ENCODE measurements at places on chromosomes 5 and 9. TPM values are rescaled to one million over a fixed set of nuclear protein-coding genes. Genes with fewer than 3 reads are reported as not detected.

SPATA31E1 gene
- 0.48 TPM for polyA plus RNA-seq

GRCh38 chr9:81596679-81597418, 92.5 kb downstream of the TLE1 start:
- peaks cover 8% of the 10 kb centered on the region for H3K4me1 ChIP-seq
- DNase-seq: no peak
- H3K36me3 ChIP-seq: peaks cover 42% of the 10 kb centered on the region

DNA sequence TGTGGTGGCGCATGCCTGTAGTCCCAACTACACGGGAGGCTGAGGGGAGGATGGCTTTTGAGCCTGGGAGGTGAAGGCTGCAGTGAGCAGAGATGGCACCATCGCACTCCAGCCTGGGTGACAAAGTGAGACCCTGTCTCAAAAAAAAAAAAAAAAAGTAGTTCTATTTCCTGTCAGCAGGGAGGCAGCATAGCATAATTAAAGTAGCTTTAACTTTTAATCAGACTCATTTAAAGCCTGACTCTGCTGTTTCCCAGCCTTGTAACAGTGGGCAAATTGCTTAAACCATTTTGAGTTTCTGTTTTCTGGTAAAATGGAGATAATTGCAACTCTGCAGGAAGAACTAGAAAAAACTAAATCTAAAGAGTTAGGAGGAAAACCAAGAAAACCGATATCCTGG, 31.2 kb downstream of the CNOT6 start:
- H3K27ac ChIP-seq: no peak overlapping the region
- no peaks in the 10 kb centered on the region for H3K27me3 ChIP-seq
- no peaks in the 10 kb centered on the region for H3K4me1 ChIP-seq

GRCh38 chr9:93255494-93255867, 71.5 kb downstream of the WNK2 start:
- no peak overlapping the region for H3K27ac ChIP-seq
- H3K4me3 ChIP-seq: no peak overlapping the region
- H3K36me3 ChIP-seq: peaks cover 67% of the 10 kb centered on the region
- no peak for DNase-seq

CYLC2 gene
- polyA plus RNA-seq: not detected

INSL6 gene
- 0.51 TPM for polyA plus RNA-seq

RBM27 gene
- polyA plus RNA-seq: 17.8 TPM

GRCh38 chr9:5799314-5799713, 33.6 kb downstream of the ERMP1 start:
- H3K27ac ChIP-seq: no peak overlapping the region
- peaks cover 6% of the 10 kb centered on the region for H3K4me1 ChIP-seq
- H3K4me3 ChIP-seq: no peak overlapping the region
- no peaks in the 10 kb centered on the region for H3K27me3 ChIP-seq
- peaks cover 3% of the 10 kb centered on the region for H3K36me3 ChIP-seq

GRCh38 chr9:134002796-134003195, 10.7 kb upstream of the VAV2 start:
- no peaks in the 10 kb centered on the region for H3K27me3 ChIP-seq
- no peak overlapping the region for H3K4me3 ChIP-seq
- DNase-seq: no peak
- no peak overlapping the region for H3K27ac ChIP-seq
- H3K4me1 ChIP-seq: no peaks in the 10 kb centered on the region

DNA sequence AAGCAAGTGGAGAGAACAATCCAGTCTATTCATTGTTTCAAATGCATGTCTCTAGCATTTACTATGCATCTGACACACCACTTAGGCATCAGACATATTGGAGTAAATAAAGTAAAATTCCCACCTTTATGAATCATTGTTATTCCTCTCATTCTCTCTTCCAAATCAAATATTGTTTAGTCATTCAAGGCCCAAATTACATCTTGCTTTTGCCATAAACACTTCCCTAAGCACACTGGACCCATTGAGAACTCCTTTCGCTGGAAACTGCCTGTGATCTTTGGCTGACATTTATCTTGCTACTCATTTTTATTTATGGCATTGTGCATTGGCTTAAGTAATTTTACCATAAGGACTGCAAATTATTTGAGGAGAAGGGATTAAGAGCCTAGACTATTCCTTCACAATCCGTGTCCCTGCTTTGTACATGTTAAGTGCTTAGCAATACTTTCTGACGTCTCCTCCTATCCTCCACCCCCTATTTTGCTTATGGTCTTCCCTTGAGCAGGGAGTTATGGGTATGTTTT, 7.4 kb downstream of the C5orf46 start:
- H3K4me1 ChIP-seq: no peaks in the 10 kb centered on the region
- no peaks in the 10 kb centered on the region for H3K36me3 ChIP-seq
- DNase-seq: no peak
- H3K27ac ChIP-seq: no peak overlapping the region

- DNase-seq: no peak
- H3K4me3 ChIP-seq: no peak overlapping the region
- H3K27ac ChIP-seq: no peak overlapping the region
- peaks cover 15% of the 10 kb centered on the region for H3K4me1 ChIP-seq
- H3K27me3 ChIP-seq: no peaks in the 10 kb centered on the region
- H3K36me3 ChIP-seq: no peaks in the 10 kb centered on the region
Observed at GRCh38 chr9:12766357-12766756, 8.5 kb upstream of the LURAP1L start.

SYK gene
- polyA plus RNA-seq: 27.3 TPM

GRCh38 chr9:79259858-79260257, 311.9 kb upstream of the TLE4 start:
- peaks cover 27% of the 10 kb centered on the region for H3K27me3 ChIP-seq
- H3K4me3 ChIP-seq: no peak overlapping the region
- no peak overlapping the region for H3K27ac ChIP-seq
- no peak for DNase-seq
- no peaks in the 10 kb centered on the region for H3K36me3 ChIP-seq

DNA sequence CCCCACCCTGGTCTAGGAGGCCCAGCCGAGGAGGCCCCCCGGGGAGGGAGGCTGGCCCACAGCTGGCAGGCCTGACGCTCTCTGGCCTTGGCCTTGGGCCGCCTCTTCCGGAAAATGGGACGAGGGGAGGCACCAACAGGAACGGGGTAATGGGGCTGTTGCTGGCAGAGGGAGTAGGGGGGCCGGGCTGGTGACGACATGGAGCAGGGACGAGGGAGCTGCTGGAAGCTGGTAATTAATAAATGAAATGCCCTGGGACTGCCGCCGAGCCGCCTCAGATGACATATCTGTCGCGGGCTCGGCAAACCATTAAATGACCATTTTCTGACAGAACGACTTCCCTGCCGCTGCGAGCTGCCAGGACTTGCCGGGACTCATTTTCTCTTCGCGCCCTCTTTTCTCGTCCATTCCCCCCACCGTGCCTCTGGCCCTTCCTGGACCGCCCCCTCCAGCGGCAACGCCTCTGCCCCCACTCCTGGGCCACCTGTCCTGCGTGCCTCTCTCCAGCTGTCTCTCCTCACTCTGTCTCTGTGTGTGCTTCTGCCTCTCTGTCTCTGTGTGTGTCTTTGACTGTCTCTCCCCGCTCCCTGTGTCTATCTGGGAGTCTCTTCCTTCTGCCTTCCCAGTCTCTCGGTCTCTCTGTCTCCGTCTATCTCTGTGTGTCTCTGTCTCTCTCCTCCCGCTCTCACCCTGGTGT, 215.7 kb downstream of the PAX5 start:
- DNase-seq: peak; percentile 8
- H3K27ac ChIP-seq: no peak overlapping the region
- peaks cover 56% of the 10 kb centered on the region for H3K27me3 ChIP-seq
- H3K4me1 ChIP-seq: peaks cover 6% of the 10 kb centered on the region
- H3K4me3 ChIP-seq: no peak overlapping the region

ANKRD55 gene
- polyA plus RNA-seq: 0.18 TPM

- no peak for DNase-seq
- H3K4me1 ChIP-seq: no peaks in the 10 kb centered on the region
- no peaks in the 10 kb centered on the region for H3K36me3 ChIP-seq
- H3K27ac ChIP-seq: no peak overlapping the region
- no peak overlapping the region for H3K4me3 ChIP-seq
Observed at GRCh38 chr5:32551194-32551593, 34.2 kb upstream of the SUB1 start.

DRD1 gene
- polyA plus RNA-seq: 0.04 TPM

DNA sequence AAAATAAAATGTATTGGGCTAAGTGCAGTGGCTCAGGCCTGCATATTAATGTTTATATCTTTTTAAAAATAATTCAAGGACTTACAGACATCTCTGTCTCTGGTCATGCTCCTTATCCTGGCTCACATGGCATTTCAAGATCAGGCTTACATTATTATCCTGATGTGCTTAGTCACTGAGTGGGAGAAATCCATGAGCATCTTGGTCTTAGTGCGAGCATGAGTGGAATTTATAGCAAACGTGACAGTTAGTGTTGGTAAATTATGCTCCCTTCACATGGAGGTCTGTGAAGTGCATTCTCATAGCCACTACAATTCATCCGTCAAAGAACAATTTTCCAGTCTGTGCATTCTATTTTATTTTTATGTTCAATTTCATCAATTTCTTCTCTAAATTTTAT, 237.8 kb upstream of the EDIL3 start:
- no peak for DNase-seq
- H3K27ac ChIP-seq: no peak overlapping the region
- H3K36me3 ChIP-seq: no peaks in the 10 kb centered on the region
- H3K4me3 ChIP-seq: no peak overlapping the region
- H3K4me1 ChIP-seq: no peaks in the 10 kb centered on the region

DNA sequence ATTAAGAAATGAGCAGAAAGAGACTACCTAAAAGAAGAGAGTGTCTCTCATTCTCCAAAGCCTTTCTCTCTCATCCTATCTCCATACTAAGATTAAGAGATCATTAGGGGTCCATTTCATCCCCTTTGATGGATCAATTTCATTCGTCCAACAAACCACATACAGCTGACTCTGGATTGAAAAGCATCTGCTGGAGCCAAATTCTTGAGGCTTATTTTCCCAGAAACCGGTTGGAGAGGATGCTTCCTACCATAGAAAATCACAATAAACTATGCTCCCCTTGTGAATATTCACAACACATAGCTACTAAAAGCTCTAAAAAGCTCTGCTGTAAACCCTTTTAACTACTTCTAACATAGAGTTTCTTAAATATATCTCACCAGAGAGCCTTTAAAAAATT, 755.0 kb upstream of the ZNF608 start:
- no peaks in the 10 kb centered on the region for H3K27me3 ChIP-seq
- no peak overlapping the region for H3K4me3 ChIP-seq
- H3K36me3 ChIP-seq: no peaks in the 10 kb centered on the region
- no peak for DNase-seq
- no peak overlapping the region for H3K27ac ChIP-seq
- no peaks in the 10 kb centered on the region for H3K4me1 ChIP-seq

S100Z gene
- 0.51 TPM for polyA plus RNA-seq

DNA sequence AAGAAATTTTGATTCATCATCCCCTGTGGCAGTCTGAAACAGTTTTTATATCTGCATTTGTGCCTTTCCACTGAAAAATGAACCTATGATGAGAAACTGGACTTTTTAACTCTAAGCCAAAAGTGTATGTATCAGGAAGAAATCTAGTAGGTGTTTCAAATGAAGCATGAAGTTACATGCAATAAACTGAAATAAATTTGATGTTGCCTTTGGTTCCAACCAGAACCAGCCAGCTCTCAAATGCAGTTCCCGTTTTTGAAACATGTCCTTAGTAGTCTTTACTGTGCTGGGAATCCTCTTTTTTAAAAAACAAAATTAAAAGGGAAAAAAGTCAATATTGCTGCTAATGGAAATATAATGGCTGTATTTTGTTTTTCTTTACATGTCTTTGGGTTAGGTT, 43.9 kb downstream of the HACD4 start:
- H3K27me3 ChIP-seq: no peaks in the 10 kb centered on the region
- H3K4me1 ChIP-seq: no peaks in the 10 kb centered on the region
- no peak overlapping the region for H3K4me3 ChIP-seq
- peaks cover 20% of the 10 kb centered on the region for H3K36me3 ChIP-seq
- DNase-seq: no peak
- no peak overlapping the region for H3K27ac ChIP-seq

- no peak for DNase-seq
- no peaks in the 10 kb centered on the region for H3K4me1 ChIP-seq
- no peaks in the 10 kb centered on the region for H3K27me3 ChIP-seq
- H3K27ac ChIP-seq: no peak overlapping the region
- no peak overlapping the region for H3K4me3 ChIP-seq
Observed at GRCh38 chr5:170312666-170313065, 15.1 kb upstream of the LCP2 start.

C5orf63 gene
- 16.2 TPM for polyA plus RNA-seq

- no peak for DNase-seq
- H3K36me3 ChIP-seq: no peaks in the 10 kb centered on the region
- H3K27ac ChIP-seq: no peak overlapping the region
- no peak overlapping the region for H3K4me3 ChIP-seq
Observed at GRCh38 chr9:81819155-81819554, 109.1 kb upstream of the SPATA31D4 start.

GRCh38 chr5:15993334-15993733, 186.3 kb downstream of the MARCHF11 start:
- H3K27ac ChIP-seq: no peak overlapping the region
- H3K4me1 ChIP-seq: no peaks in the 10 kb centered on the region
- no peaks in the 10 kb centered on the region for H3K27me3 ChIP-seq
- H3K4me3 ChIP-seq: no peak overlapping the region
- no peak for DNase-seq

C9 gene
- 0.04 TPM for polyA plus RNA-seq

- DNase-seq: no peak
- no peaks in the 10 kb centered on the region for H3K36me3 ChIP-seq
- no peak overlapping the region for H3K27ac ChIP-seq
- no peak overlapping the region for H3K4me3 ChIP-seq
Observed at GRCh38 chr5:124996764-124997077, 250.3 kb upstream of the ZNF608 start.

TICAM2 gene
- 2.9 TPM for polyA plus RNA-seq

SLC36A2 gene
- not detected for polyA plus RNA-seq

DNA sequence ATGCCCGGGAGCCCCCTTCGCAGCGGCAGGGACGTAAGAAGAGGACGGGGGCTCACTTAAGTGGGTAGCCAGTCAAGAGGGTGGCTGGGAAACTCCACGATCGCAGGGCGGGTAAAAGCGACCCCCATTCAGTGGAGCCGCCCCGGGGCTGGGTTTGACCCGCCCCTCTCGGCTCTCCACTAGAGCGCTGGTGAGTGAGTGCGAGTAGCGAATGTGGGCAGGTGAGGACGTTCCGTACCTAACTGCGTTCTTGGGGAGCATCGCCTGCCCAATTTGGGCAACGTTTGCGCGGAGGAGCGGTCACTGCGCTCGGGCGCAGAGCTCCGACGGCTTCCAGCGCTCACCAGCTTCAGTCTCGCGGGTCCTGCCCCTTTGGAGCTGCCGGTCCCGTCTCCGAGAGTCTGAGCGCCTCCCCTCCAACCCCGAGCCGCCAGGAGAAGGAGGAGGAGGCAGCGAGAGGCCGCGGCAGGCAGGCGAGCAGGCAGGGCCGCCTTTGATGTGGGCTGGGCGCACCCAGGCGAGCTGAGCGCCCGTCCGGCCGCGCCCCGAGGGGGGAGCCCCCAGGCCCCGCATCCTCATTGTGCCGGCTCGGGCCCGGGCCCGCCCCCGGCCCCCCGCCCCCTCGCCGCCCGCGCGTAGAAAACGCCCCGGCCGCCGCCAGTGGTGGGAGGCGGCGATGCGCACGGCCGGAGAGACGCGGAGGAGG, at the start of gene FGF18:
FGF18 (plus strand) TSS at position 666 of the 706 bp plus-strand sequence. CDS start 553 bp downstream, outside the sequence.
- H3K27ac ChIP-seq: no peak within 1 kb of the TSS
- peaks cover 34% of the 10 kb centered on the region for H3K27me3 ChIP-seq
- DNase-seq: peak; percentile 19
- H3K36me3 ChIP-seq: peaks cover 1% of the 10 kb centered on the region
- H3K4me3 ChIP-seq: peak within 1 kb of the TSS; percentile 45
- H3K4me1 ChIP-seq: peaks cover 6% of the 10 kb centered on the region

Measured in large intestine (tissue), 12 donors.